Activated CD4-positive, alpha-beta memory T cell treated with anti-CD3 and anti-CD28 coated beads, Interleukin-2, amount 10 ng/mL, durations not matched to agents 7 days and 5 days (primary cell): ENCODE measurements at places on chromosomes 6 and 20.

DNA sequence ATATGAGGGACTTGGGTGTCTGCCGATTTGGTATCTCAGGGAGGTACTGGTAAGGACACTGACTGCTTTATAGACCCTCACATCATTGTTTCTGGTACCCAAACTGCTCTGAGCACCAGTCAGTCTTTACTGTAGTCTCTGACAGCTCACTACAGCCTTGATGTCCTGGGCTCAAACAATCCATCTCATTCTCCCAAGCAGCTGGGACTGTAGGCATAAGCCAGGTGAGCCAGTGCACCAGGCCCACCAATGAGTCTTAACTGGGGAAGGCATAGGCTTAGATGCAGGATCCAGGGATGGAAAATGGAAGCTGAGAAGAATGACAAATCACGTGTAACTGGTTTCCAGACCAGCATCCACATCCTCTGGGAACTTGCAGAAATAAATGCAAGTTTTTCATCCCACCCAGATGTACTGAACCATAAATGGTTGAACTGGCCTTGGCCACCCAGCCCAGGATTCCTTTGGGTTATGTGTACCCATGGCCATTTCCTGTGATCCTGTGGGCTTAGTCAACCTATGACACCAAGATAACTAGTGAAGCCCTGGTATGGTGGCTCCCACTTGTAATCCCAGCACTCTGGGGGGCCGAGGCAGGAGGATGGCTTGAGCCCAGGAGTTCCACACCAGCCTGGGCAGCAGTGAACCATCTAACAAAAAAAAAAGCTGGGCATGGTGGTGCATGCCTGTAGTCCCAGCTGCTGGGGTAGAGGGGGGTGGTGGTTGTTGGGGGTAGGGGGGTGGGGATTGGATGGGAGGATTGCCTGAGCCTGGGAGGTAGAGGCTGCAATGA is 5.8 kb downstream of the TUBB start:
- DNase-seq, result no peak

- DNase-seq, result no peak
Observed at GRCh38 chr20:49799698-49800097, 12.9 kb upstream of the SLC9A8 start.

DNA sequence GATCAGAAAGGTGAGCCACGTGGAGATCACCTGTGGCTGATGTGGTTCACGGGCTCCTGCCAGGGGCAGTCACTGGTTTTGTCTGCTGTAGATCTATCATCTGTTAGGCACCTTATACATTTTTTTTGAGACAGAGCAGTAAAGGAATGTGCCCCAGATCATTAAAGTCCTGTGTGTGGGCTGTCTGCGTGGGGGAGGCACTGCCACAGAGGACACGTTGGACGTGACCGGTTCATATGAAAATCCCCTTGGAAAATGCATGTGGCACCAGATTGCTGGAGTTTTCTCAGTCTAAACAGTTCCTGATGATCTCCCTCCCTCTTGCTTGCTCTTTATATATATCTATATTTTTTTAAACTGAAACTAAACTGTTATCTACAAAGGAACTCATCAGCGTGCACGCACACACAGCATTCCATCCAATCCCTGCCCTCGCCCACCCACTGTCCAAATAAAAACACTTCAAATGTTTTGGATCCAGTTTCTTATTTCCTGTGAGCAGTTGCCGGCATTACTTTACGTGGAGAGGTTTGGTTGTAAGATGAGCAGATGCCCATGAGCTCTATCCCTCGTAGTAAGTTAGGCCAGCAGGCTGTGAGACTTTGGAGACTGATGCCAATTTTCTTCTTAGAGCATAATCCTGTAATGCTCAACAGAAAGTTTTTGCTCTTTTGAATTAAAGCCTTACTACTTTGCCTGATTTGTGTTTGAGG is 161.6 kb upstream of the EXOC2 start:
- no peak for DNase-seq

GRCh38 chr20:45965169-45966002 is 6.6 kb downstream of the ZNF335 start:
- no peak for DNase-seq

DNA sequence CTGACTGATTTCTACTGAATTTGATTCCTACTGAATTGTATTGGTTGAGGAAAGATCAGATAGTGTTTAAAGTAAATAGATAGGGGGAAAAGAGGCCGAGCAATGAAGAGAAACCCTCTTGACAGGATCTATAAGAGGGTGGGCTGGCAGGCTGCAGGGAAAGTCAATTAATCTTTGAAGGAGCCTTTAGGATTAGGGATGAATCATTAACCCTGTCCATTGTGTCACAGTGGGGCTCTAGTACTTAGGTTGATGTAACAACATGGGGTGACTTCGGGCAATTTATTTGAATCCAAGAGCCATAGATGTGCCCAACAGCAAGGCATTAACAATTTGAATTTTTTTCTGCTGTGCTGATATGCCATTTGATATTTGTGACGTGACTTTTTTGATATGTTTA is 7.5 kb downstream of the RFX6 start:
- no peak for DNase-seq

DNA sequence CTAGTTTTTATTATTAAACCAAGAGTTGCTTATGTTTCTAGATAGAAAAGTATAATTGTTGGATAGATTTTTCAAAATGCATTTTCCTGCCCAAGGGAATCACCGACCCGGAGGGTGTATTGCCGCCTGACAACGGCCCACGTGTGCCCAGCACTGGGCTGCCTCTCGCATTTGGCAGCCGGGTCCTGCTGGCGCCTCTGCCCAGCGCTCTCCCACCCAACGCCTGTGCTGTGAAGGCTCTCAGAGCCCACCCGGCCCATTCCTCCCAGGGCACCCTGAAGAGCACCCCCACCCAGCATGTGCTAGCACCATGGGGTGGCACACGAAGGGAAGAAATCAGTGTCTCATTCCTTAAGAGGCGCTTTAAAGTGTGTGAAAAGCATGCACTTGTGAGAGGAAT is 88.3 kb upstream of the AFDN start:
- DNase-seq, result no peak

GRCh38 chr6:141261672-141262060 is 871.1 kb upstream of the GJE1 start:
- no peak for DNase-seq
